ENCODE measurements at places on chromosomes 4 and X.

- peak; percentile 7 for DNase-seq
Measured at GRCh38 chr4:122652379-122652778, 31.5 kb upstream of the IL21 start.

GRCh38 chr4:2500547-2500946, 31.6 kb downstream of the RNF4 start:
- DNase-seq, result no peak

GRCh38 chrX:1099146-1099770, 113.2 kb downstream of the CRLF2 start:
- no peak for DNase-seq

GRCh38 chr4:40579983-40580382, 49.7 kb downstream of the RBM47 start:
- DNase-seq, result no peak

DNA sequence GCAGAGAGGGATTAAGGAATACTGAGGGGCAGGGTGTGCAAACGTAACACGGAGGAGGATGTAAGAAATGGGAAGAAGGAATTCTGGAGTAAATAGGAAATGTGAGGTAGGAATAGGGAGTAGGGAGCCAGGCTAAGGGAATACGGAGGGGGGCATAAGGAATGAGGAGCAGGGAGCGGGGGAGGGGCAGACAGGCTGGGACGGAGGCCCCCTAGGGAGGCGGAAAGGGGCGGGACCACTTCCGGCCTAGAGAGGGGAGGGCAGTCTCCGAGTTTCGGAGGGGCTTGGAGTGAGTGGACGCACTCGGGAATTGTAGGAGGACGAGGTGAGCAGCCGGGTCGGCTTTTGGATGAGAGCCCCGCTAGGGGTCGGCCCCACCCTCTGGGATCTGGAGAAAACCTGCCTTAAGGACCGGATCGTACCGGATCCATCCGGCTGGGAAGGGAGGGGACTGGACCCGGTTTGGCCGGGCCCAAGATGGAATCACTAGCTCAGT, 612 bp downstream of the MAGED2 start:
- peak; percentile 74 for DNase-seq

DNA sequence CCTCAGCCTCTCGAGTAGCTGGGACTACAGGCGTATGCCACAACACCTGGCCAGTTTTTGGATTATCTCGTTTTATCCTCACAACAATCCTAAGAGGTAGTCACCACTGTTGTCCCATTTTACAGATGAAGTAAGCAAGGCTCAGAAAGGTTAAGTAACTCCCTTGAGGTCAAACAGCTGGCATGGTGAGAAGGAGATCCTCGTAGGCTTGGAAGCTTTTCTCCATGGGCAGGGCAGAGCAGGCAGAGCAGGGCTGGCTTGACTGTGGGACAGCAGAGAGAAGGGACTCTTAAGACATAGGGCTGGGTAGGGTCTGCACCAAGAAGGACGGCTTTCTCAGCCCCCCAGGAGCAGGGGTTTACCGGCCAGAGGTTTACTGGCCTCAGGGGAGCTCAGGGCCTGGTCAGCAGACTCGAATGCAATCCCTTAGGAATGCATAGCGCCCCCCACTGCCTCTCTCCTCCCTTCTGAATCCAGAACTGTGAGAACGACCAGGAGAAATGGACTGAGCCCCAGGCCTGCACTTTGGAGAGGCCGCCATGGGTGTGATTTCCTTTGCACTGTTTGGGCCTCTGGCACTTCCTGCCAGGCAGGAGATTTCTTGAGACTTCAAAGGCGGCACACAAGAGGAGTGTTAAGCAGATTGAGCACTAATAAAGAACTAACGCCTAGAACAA, 14.0 kb upstream of the CDKN2AIP start:
- DNase-seq, result no peak

GRCh38 chr4:139554893-139555704, 920 bp downstream of the SETD7 start:
- DNase-seq, result peak; percentile 86

DNA sequence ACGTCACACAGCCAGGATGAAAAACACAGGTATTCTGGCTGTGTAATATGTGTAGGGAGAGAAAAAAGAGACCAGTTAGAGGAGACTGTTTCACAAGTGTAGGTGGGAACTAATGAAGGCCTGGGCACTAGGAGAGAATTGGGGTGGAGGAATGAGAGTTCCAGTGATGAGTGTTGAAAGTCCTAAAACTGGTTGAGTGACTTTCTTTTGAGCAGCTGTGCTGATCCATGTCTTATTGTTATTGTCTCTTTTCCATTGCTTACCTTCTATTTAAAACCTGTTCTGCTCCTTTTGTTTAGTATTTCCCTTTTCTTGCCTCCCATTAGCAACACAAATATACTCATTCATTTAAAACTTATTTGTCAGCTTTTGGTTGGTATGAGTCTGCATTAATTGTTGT, 88.7 kb downstream of the PDLIM5 start:
- no peak for DNase-seq

DNA sequence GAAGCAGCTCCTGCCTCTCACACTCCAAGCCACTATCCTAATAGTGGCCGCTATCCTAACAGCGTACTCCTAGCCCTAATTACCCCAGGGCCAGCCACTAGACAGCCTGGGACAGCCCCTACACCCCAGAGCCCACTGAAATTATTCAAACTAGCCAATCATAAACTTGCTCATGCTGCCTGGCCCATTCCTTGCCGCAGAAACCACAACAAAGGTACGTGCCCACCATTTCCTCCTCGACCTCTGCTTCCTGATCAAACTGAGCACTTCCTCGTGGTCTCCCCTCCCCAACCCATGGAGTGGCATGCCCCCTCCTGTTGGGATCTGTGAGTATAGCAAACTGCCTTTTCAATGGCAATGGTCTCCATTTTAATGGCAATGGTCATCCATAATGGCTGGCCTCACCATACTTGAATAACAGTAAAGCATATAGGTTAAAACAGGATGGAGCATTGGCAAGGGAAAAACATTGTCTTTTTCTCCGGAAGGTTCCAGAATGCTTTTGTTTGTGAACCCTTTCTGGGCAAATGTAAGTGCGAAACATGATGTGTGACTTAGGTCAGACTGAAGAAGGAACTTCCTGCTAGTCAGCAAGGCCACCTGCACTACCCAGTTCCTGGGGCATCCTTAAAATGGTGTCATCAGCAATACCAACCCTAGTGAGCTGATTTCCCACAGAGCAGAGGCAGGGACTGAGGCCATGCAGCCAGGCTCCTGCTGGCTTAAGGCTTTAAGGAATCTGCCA, 107.1 kb upstream of the ATP6AP2 start:
- DNase-seq, result no peak

- DNase-seq, result no peak
Measured at GRCh38 chr4:7120341-7120740, 52.5 kb upstream of the GRPEL1 start.

DNA sequence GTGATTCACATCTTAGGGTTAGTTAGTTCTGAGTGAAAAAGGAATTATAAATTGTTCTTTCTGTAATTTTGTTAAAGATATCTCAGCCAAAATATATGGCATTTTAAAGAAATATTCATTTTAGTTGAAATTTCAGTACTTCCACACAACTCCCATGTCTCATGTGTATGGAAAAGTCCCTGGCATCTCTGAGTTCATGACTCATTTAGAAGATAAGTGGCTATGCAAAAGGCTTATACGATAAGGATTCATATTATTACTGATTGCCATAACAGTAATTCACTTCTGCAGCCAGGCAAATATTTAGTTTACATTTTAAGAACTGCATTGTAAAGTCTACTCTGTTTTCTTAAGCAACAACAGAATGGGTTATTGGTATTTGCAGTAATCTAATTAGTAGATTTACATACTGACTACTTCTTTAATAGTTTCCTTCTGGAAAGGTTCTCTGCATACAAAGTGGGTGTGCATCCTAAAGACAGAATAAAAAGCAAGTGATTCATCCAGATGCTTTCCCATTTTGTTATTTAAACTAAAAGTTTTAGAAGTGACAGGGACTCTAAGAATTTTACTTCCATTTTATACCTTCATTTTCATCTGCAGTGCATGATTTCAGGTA, 682.4 kb upstream of the PABPC4L start:
- no peak for DNase-seq

DNA sequence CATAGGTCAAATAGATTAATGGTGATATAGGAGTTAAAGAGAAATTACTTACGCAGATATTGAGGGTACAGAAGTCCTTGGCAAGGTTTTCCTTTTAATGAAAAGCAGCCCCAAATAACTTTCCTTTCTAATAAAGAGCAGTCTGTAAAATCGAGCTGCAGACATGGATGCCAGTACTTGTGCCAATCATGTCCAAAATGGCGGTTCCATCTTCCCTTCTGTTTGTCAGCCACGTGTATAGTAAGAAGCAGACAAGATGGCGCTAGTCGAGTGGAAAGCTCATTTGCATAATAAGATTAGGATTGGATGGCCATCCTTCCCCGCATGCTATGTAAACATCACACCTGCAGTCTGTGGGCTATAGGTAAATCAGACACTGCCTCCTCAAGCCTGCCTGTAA, 68.5 kb downstream of the FGFBP1 start:
- no peak for DNase-seq

- no peak for DNase-seq
Measured at GRCh38 chr4:140672416-140672815, 83.8 kb downstream of the TBC1D9 start.
